ENCODE measurements at places on chromosomes 16 and 17. TPM values are rescaled to one million over a fixed set of nuclear protein-coding genes. Genes with fewer than 3 reads are reported as not detected.

Gene CEP295NL
- total RNA-seq = 1.0 TPM

Gene INCA1
- total RNA-seq = 0.42 TPM

- no peaks in the 10 kb centered on the region for H3K4me1 ChIP-seq
- H3K36me3 ChIP-seq = no peaks in the 10 kb centered on the region
- H3K4me3 ChIP-seq = no peak overlapping the region
- no peak overlapping the region for H3K27ac ChIP-seq
- H3K27me3 ChIP-seq = no peaks in the 10 kb centered on the region
These were observed 919.2 kb upstream of the SOX9 start for GRCh38 chr17:71201639-71202038.

- no peaks in the 10 kb centered on the region for H3K27me3 ChIP-seq
- no peaks in the 10 kb centered on the region for H3K36me3 ChIP-seq
- H3K4me3 ChIP-seq = no peak overlapping the region
These were observed 13.6 kb upstream of the C1QTNF8 start for GRCh38 chr16:1109648-1110047.

- no peak for DNase-seq
- H3K27ac ChIP-seq = no peak overlapping the region
- peaks cover 2% of the 10 kb centered on the region for H3K4me1 ChIP-seq
- no peaks in the 10 kb centered on the region for H3K27me3 ChIP-seq
These were observed 1.8 kb upstream of the SYNRG start for GRCh38 chr17:37610971-37611370.

DNA sequence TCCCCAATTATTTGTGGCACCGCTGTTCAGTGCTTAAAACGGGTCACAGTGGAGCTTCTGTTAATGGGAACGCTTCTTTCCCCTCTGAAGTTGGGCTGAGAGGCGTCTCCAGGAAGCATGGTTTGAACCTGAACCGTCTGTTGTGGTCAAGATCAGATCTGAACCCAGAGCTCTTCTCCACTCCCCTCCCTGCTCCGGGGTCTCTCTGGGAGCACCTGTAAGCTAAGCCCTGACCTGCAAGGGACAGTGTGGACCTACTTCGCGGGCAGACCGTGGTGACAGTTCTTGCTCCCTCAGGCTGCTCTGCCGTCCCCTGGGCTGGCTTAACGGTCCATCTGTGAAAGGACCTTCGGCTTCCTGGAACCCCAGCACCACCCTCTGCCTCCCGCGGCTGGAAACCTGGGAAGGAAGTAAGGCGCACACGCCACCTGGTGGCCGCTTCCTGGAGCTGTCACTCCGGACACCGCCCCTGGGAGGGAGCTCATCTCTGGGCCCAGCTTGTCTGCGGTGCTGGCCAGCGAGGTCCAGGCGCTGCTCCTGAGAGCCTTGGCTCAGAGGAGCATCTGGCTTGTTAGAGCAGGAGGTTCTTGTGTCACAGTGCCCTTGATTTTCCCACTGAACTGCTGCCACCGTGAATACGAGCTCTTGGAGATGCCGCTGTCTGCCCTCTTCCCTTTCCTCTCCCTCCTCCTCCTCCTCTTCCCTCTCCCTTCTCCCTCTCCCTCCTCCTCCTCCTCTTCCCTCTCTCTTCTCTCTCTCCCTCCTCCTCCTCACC, 518.5 kb upstream of the EEF2KMT start:
- H3K4me1 ChIP-seq = no peaks in the 10 kb centered on the region
- peaks cover 4% of the 10 kb centered on the region for H3K27me3 ChIP-seq
- no peak overlapping the region for H3K27ac ChIP-seq

GRCh38 chr16:88699180-88699579, 7.0 kb downstream of the RNF166 start:
- DNase-seq = no peak
- peaks cover 15% of the 10 kb centered on the region for H3K36me3 ChIP-seq
- H3K4me1 ChIP-seq = peaks cover 5% of the 10 kb centered on the region
- H3K27me3 ChIP-seq = no peaks in the 10 kb centered on the region
- H3K27ac ChIP-seq = no peak overlapping the region

DNA sequence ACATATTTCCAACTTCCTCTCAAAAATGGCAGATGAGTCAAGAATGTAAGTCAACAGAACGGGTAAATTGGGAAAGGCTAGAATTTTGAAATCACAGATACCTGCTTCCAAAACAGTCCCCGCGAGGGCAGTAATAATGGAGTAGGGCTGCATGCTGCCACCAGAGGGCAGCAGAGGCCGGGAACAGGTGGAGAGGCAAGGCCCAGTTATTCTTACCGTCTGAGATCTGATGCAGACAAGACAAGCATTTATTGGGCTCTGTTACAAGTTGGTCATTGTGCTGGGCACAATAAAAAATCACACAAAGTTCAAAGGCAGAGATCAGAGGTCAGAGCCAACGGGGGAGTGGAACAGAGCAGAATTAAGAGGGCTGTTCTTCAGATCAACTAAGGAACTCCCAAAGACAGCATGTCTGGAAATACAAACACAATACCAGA, 8.8 kb upstream of the MLKL start:
- H3K4me1 ChIP-seq = no peaks in the 10 kb centered on the region
- DNase-seq = peak; percentile 81
- H3K36me3 ChIP-seq = no peaks in the 10 kb centered on the region
- H3K27me3 ChIP-seq = no peaks in the 10 kb centered on the region

DNA sequence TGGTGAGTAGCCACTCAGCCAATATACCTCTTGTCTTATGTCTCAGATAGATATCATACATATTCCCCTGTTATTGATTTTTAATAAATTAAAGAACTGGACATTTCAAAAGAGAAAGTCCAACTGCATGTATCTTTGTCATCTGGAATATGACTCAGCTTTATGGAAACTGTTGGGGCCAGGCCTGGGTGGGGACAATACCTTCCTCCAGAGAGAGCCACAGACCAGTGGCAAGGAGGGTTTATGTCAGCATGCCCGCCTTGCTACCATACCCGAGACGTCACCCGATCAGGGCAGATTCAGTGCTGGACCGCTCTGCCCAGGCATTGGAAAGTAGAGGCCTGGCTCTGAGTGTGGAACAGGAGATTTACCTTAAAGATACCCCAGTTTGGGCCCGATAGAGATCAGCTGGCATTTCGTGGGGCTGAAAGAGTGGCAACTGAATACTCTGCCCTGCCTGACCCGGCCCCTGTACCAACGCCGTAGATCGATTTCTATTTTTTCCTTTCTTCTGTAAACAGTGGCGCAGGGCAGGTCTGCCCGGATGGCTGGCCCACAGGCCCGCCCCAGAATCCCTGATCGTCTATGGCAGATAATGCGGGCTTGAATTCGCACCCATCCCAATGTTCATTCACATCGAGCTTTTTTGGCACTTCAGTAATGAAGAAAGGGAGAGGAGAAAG, 158.6 kb downstream of the SALL1 start:
- no peak overlapping the region for H3K4me3 ChIP-seq
- H3K27me3 ChIP-seq = no peaks in the 10 kb centered on the region
- no peak for DNase-seq
- H3K27ac ChIP-seq = no peak overlapping the region
- H3K4me1 ChIP-seq = peaks cover 5% of the 10 kb centered on the region

DNA sequence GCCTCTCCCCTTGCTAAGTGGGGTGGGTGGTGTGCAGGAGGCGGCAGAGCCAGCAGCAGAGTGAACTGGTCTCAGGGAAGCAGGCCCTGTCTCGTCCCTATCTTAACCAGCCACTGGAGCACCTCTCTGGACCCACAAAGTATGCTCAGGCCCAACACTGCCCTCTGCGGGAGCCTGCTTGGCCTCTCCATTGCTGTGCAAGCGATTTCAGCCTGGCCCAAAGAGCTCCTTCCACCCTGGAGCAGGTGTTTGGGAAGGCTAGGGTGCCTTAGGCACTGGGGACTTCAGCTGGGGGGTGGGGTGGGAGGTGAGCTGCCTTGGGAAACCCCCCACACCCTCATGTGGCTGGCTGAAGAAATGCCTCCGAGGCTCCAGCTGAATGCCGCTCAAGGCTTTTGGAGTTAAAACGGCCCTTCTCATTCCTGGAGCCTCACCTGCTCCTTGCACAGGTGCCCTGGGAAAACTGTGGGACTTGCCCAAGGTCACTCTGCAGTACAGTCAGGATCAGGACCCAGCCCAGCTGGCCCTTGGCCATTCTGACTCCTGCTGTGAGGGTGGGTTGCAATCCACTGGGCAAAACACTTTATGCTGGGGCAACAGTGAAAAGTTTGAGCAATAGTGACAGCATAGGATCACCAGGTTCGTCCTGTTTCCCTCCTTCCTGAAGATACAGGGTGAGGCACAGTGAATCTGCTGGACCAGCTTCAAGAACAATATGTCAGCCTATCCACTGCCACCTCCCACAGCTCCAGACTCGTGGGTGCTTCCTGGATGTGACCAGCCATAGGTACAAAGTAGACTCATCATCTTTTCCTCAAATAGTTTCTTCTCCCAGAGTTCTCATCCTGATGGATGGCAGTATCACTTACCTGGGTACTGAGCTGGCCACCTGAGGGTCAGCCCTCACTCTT, 5.9 kb upstream of the UBE2O start:
- no peaks in the 10 kb centered on the region for H3K4me1 ChIP-seq
- DNase-seq = peak; percentile 73
- no peak overlapping the region for H3K4me3 ChIP-seq
- H3K36me3 ChIP-seq = no peaks in the 10 kb centered on the region

DNA sequence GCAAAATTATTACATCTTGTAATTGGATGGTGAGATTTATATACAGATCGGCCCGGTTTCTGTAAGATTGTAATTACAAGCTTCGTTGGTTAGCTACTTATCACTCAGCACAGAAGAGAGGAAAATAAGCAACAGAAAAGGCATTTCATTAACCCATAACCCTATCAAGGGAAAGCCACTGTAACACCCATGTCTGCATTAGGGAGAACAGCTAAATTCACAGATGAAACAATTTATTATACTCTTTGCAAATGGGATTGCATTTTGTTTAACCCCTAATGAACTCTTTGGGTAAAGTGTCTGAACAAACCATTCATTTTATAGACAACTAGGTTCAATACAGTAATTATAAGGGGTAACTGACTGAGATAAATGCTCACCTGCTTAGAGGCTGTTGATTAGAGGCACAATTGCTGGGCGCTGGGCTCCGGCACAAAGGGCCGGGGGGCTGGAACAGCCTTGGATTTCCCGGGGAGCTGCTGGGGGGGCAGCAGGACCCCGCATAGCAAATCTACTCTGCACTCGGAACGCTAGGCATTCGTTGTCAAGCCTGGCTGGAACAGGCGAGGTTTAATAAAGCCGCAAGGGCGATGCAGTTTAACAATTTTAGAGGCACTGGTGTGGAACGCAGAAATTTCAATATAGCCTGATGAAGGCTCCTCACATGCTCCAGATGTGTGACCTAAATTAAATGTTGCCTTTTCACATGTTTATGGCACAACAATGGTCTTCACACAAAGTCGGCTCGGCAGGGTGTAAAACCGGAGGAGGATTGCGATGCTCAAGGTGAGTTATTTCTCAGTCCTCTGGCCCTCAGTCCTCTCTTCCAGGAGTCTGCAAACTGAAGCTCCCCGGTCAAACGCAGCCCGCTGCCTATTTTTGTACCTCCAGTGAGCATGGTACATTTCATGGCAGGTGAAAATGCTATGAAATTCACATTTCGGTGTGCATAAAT, 134.0 kb upstream of the IRX6 start:
- H3K27me3 ChIP-seq = no peaks in the 10 kb centered on the region
- no peaks in the 10 kb centered on the region for H3K36me3 ChIP-seq
- no peak for DNase-seq
- H3K4me3 ChIP-seq = no peak overlapping the region

Measured in liver (tissue), 10 donors.